ENCODE measurements at places on chromosomes 3 and 15. TPM values are rescaled to one million over a fixed set of nuclear protein-coding genes. Genes with fewer than 3 reads are reported as not detected.

ARPP19 gene
- 109 TPM for total RNA-seq

NDUFB5 gene
- 55.3 TPM for total RNA-seq

CCR8 gene
- total RNA-seq, result not detected

GOLGA8S gene
- 0.18 TPM for total RNA-seq

GSK3B gene
- 25.3 TPM for total RNA-seq

SCAMP2 gene
- total RNA-seq, result 65.1 TPM

IGSF11 gene
- 4.3 TPM for total RNA-seq

ACSBG1 gene
- total RNA-seq, result 0.31 TPM

PCSK6 gene
- total RNA-seq, result 10.2 TPM

TPRG1 gene
- total RNA-seq, result 0.14 TPM

CLDN16 gene
- total RNA-seq, result not detected

PCCB gene
- total RNA-seq, result 29.9 TPM

GOLGA6B gene
- total RNA-seq, result not detected

CELSR3 gene
- total RNA-seq, result 4.4 TPM

LRRC2 gene
- not detected for total RNA-seq

CCNB2 gene
- total RNA-seq, result 99.0 TPM

ITIH1 gene
- not detected for total RNA-seq

C3orf22 gene
- total RNA-seq, result not detected

RTP1 gene
- not detected for total RNA-seq

FGF12 gene
- 0.81 TPM for total RNA-seq

TM4SF18 gene
- 36.3 TPM for total RNA-seq

MITF gene
- 7.9 TPM for total RNA-seq

CACNA2D3 gene
- 0.09 TPM for total RNA-seq

CHRFAM7A gene
- 4.6 TPM for total RNA-seq

SH3BP5 gene
- 17.7 TPM for total RNA-seq
